ENCODE measurements at places on chromosomes 3 and 15.
A peak's percentile ranks its signal among the peaks of the same experiment; 100 is the strongest.

GRCh38 chr3:188580223-188580622 lies 426.3 kb downstream of the LPP start:
- DNase-seq, result no peak

DNA sequence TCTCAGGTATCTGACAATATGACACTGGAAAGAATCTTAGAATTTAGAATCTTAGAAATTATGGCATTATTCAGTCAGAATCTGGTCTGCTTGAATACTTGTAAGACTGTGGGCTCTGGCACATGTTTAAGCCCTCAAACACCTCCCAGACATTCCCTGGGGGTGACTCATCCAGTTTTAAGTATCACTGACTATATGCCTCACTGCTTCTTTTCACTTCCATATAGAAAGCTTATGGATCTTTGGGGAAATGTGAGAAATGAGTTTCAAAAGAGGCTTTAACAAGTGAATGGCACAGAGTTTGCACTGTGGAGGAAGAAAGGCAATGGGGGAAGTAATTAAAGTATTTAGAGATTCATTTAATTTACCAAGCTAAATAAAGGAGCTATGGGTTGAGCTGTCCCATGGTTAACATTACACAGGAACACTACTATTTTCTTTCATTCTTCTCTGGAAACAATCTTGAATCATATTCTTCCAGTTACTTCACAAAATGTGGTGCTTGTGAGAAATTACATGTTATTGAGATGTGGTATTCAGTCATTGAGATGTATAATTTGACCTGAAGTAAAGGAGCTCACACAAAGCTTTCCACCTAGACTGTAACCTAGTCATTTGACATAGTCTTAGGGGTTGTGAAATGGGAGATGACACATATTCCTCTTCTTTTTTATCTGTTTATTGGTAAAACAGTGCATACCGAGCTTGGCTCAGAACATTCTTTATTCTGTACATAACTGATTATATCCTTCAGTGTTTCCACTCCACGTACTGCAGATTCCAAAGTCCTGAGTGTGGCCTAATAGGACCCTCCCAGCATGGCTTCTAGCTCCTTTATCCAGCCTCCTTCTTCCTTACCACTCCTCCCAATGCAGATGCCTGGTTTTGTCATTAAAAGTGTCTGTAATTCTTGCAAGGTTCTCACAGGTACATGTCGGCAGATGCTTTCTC lies 544.6 kb upstream of the NECTIN3 start:
- no peak for DNase-seq

GRCh38 chr3:108134555-108134880 lies 43.7 kb upstream of the CD47 start:
- no peak for DNase-seq

- no peak for DNase-seq
Measured at GRCh38 chr15:80856809-80857377, 77.7 kb downstream of the CEMIP start.

- peak; percentile 43 for DNase-seq
Measured at GRCh38 chr3:20054549-20054987, 14.3 kb downstream of the KAT2B start.

DNA sequence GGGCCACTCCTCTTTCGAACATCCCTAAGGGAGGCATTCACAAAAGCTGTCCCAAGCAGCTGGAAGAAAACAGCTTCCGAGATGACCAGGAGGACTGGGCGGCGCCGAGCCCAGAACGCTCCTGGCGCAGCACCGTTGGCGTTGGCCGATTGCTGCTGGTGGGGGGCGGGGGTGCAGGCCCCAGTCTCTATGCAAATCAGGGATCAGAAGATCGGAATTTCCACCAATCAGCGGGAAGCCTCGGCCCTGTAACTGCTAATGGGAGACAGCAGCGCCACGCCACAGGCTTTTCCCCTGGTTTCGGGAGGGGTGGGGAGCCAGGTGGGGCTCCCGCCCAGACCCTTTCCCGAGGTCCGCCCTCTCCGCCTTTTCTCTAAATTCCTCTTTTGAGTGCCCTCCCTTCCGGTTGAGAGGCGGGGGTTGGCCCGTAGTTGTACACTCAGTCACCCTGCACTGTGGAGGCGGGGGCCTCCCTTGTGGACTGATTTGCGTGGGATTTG lies 27.0 kb downstream of the HMCES start:
- no peak for DNase-seq

DNA sequence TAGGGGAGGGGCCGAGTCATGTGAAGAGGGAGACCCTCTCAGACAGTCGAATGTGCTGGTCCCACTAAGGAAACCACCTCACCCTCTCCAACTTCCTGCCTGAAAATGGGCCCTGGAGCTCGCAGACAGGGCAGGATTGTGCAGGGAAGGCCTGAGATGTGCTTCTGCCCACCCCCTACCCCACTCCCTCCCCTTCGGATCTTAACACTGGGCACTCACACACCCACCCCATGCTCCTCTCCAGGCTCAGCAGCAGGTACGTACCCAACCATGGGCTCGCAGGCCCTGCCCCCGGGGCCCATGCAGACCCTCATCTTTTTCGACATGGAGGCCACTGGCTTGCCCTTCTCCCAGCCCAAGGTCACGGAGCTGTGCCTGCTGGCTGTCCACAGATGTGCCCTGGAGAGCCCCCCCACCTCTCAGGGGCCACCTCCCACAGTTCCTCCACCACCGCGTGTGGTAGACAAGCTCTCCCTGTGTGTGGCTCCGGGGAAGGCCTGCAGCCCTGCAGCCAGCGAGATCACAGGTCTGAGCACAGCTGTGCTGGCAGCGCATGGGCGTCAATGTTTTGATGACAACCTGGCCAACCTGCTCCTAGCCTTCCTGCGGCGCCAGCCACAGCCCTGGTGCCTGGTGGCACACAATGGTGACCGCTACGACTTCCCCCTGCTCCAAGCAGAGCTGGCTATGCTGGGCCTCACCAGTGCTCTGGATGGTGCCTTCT lies 20.0 kb downstream of the ATRIP start:
- no peak for DNase-seq

- DNase-seq, result no peak
Measured at GRCh38 chr3:67335813-67336212, 318.6 kb downstream of the SUCLG2 start.

Measured in stimulated activated CD8-positive, alpha-beta memory T cell treated with anti-CD3 and anti-CD28 coated beads, Interleukin-7, amount 100 ng/mL, for 48 hours (primary cell).